Astrocyte (in vitro differentiated cells and primary cell): ENCODE measurements at places on chromosomes 12 and 14. TPM values are rescaled to one million over a fixed set of nuclear protein-coding genes. Genes with fewer than 3 reads are reported as not detected.
A peak's percentile ranks its signal among the peaks of the same experiment; 100 is the strongest.

- no peak overlapping the region for H3K4me3 ChIP-seq
- H3K27me3 ChIP-seq, result no peaks in the 10 kb centered on the region
- no peaks in the 10 kb centered on the region for H3K36me3 ChIP-seq
- DNase-seq, result peak; percentile 11
- H3K27ac ChIP-seq, result no peak overlapping the region
- H3K4me1 ChIP-seq, result no peaks in the 10 kb centered on the region
Measured at GRCh38 chr12:4849115-4849541, 60.6 kb upstream of the KCNA1 start.

DNA sequence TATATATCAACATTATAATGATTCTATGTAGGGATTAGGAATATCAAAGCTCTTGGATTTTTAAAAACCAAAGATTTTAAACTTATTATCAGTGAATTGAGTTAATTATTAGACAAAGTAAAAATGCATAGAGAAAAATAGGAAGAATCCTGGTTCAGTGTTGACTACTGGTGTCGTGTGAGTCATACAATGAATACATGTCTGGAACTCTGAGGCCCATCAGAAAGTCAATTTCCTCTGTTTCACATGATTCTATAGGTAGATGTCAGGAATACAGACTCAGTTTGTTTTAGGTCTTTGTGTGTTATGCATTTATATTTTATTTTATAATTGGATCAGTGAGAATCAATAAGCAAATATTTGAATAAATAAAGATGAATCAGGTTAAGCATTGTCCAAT is 84.5 kb upstream of the RTL1 start:
- peaks cover 35% of the 10 kb centered on the region for H3K36me3 ChIP-seq
- DNase-seq, result no peak
- H3K4me3 ChIP-seq, result no peak overlapping the region
- H3K4me1 ChIP-seq, result peaks cover 24% of the 10 kb centered on the region

DNA sequence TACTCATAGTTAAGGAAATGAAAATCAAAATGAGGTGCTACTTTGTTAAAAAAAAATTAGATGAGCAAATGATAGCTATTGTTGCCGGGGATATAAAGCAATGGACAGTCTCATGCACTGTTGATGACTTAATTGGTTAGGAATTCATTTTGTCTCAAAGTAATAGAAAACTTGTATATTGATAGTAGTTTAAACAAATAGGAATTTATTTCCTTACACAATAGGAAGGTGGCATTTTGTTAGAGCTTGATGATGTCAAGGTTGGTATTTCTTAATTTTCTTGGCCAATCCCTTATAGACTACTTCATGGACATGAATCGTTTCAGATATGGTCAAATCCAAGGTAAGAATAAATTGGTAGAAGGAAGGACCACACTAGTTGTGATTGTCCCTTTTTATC is 7.8 kb downstream of the PRPF39 start:
- DNase-seq, result peak; percentile 45
- no peaks in the 10 kb centered on the region for H3K27me3 ChIP-seq
- H3K27ac ChIP-seq, result no peak overlapping the region
- H3K4me3 ChIP-seq, result no peak overlapping the region

GRCh38 chr14:70711451-70711850 is 69.7 kb downstream of the TTC9 start:
- peaks cover 11% of the 10 kb centered on the region for H3K27me3 ChIP-seq
- no peak overlapping the region for H3K4me3 ChIP-seq
- H3K4me1 ChIP-seq, result peaks cover 5% of the 10 kb centered on the region

GRCh38 chr12:101799774-101800173 is 31.0 kb downstream of the GNPTAB start:
- H3K27ac ChIP-seq, result no peak overlapping the region
- H3K4me3 ChIP-seq, result no peak overlapping the region
- H3K36me3 ChIP-seq, result no peaks in the 10 kb centered on the region

GRCh38 chr12:32284561-32284960 is 114.8 kb upstream of the FGD4 start:
- no peaks in the 10 kb centered on the region for H3K36me3 ChIP-seq
- H3K27me3 ChIP-seq, result no peaks in the 10 kb centered on the region
- DNase-seq, result peak; percentile 52
- H3K4me3 ChIP-seq, result no peak overlapping the region

DNA sequence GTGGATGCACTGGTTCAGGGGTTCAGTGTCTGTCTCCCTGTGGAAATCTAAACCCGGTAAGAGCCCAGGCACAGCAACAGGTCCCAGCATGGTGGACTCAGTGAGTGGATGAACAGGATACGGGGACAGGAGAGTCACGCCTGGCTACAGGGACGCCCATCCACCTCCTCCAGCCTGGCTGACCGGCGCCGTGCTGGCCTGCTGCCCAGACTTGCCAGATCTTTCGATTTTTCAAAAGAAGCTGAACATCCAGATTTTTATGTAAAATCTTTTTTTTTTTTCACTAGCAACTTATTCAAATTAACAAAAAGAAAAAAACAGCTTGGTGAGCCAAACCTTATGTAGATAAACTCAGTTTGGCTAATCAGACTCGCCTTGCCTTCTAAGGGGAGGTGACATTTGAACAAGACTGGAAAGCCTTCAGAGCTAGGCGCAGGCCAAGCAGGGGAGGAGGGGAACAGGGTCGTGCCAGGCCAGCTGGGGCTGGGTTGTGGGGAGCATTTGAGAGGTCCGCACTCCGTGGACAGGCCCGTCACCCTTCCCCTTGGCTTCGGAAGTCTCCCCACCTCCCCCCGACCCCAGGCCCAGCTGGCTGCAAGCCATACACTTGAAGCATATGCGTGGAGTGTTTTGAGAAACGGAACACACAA is 87.8 kb upstream of the NCOR2 start:
- peak overlapping the region; percentile 73 for H3K27ac ChIP-seq
- no peaks in the 10 kb centered on the region for H3K36me3 ChIP-seq
- H3K4me3 ChIP-seq, result peak overlapping the region; percentile 21
- peaks cover 31% of the 10 kb centered on the region for H3K4me1 ChIP-seq
- H3K27me3 ChIP-seq, result no peaks in the 10 kb centered on the region
- peak; percentile 76 for DNase-seq

DNA sequence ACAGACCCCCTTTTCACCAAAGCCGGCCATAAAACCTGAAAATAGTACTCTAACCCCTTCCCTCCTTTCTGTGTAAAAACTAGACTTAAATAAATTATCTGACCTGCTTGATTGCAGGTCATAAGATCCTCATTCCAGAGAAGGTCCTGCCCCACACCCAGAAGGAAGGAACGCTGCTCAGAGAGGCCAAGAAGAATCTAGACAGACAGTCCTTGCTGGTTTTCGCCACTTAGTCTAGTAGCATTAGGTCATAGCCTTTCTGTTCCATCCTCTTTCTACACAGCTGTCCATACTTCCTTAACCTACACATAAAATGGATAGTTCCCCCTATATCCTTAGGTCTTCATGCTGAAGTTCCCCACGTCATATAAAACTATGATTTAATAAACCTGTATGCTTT is 83.7 kb upstream of the IGF1 start:
- H3K27ac ChIP-seq, result no peak overlapping the region
- H3K36me3 ChIP-seq, result no peaks in the 10 kb centered on the region
- H3K27me3 ChIP-seq, result no peaks in the 10 kb centered on the region
- no peak overlapping the region for H3K4me3 ChIP-seq
- no peak for DNase-seq
- peaks cover 15% of the 10 kb centered on the region for H3K4me1 ChIP-seq

DNA sequence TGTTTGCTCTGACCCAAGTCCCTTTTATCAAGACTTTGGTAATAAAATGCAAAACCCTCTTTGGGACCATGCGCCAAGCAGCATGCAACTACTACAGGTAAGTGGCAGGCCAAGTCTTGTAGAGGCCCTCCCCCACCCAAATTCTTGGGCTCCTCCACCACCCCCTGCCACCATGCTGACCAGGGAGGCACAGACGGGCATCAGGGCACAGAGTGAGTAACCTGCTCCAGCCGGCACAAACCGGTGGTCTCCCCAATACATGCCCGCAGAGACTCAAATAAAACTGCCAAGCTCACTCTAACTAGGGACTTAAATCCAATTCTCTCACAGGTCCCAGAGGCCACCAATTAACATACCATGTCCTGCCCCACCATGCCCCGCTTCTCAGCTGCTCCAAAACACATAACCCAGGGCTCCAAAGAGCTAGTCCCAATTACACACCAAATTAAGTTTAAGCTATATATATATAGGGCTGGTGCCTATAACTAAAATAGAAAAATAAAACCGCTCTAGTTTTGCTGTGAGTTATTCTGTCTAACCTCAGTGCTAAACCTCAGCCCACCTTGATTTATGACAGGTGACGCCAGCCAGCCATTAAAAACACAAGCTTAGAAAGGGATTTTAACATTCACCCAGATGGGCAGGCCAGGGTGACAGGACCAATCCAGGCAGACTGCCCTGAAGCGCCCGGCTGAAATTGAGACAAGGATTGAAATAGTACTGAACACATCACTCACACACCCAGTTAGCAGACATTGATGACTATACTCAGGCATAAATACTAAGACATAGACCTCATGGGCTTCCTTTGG is 81.0 kb downstream of the CLMN start:
- no peaks in the 10 kb centered on the region for H3K27me3 ChIP-seq
- no peaks in the 10 kb centered on the region for H3K36me3 ChIP-seq
- H3K27ac ChIP-seq, result no peak overlapping the region
- no peak overlapping the region for H3K4me3 ChIP-seq
- H3K4me1 ChIP-seq, result no peaks in the 10 kb centered on the region

DNA sequence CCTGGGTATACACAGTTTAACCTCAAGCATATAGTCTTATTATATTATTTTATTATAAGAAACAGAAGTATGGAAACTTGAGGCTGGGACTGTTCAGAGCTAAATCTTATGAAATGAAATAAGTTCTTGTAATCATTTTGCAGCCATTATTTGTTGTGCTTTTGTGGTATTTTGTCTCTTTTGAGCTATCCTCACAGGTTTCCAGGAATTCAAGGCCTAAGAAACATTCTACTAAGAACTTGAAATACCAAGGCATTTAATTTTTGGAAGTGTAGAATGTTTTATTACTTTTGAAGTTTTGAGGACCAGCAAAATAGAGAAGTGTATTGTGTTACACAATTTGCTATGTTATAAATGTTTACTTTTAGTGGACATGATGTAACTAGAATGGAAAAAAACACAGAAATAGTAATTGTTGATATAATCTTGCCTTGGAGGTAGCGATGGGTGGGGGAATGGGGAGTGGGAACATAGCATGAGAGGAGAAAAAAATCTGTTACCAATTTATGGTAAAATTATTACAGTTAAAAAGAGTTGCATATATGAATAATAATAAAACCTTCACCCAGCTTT is 81.7 kb downstream of the CRADD start:
- no peak overlapping the region for H3K4me3 ChIP-seq
- H3K36me3 ChIP-seq, result no peaks in the 10 kb centered on the region
- no peak overlapping the region for H3K27ac ChIP-seq
- no peak for DNase-seq
- H3K27me3 ChIP-seq, result no peaks in the 10 kb centered on the region

DNA sequence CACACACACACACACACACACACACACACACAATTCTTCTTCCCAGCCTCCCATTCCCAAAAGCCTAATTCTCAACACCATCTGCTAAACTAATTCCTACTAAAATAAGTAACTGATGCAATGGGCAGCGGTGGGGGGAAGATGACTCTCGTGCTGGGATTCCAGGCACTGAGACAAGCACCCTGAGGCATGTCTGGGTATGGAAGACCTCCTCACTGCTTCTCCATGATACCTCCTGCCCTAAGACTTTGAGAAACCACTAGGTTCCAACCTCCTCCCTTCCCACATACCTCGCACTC is 789 bp upstream of the VWF start:
- H3K4me1 ChIP-seq, result no peaks in the 10 kb centered on the region
- no peak overlapping the region for H3K27ac ChIP-seq
- no peak for DNase-seq

- no peaks in the 10 kb centered on the region for H3K36me3 ChIP-seq
- peaks cover 16% of the 10 kb centered on the region for H3K4me1 ChIP-seq
- DNase-seq, result no peak
- no peak overlapping the region for H3K27ac ChIP-seq
- no peaks in the 10 kb centered on the region for H3K27me3 ChIP-seq
- H3K4me3 ChIP-seq, result no peak overlapping the region
Measured at GRCh38 chr14:75299059-75299458, 20.4 kb downstream of the FOS start.

DNA sequence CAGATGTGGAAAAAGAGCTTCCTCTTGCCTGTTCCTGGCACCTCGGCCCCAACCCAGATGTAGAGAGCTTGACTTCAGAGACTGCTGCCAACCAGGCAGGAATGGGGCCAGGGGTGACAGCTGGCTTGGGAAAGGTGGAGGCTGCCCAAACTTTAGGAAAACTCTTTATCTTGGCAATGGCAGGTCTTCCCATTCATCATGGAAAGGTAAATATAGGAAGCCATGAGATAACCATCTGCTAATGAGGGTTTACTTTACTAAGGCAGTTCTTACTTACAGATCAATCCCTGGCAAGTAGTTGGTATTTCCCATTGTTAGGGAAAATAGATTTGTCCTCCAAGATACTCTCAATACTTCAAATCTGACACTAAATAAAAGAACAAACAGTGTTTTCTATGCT is 143.1 kb upstream of the NUDT4 start:
- no peak for DNase-seq
- H3K4me3 ChIP-seq, result no peak overlapping the region
- no peaks in the 10 kb centered on the region for H3K27me3 ChIP-seq
- no peak overlapping the region for H3K27ac ChIP-seq
- H3K4me1 ChIP-seq, result peaks cover 3% of the 10 kb centered on the region
- no peaks in the 10 kb centered on the region for H3K36me3 ChIP-seq

DNA sequence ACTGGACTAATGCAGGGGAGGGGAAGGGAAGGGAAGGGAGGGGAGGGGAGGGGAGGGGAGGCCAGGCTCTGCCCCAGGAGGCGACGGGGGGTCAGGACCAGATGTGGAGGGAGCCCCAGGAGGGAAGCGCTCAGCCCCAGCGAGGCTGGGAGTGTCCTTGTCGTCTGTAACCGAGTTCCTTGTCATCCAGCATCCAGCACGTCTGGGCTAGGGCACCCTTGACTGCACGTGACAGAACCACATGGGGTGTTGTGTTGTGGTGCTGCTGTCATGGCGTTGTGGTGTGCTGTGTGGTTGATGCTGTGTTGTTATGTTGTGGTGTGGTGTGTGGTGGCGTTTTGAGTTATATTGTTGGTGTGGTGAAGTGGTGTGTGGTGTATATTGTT is 28.4 kb upstream of the SFSWAP start:
- H3K27me3 ChIP-seq, result no peaks in the 10 kb centered on the region
- no peak overlapping the region for H3K27ac ChIP-seq
- no peak overlapping the region for H3K4me3 ChIP-seq
- no peaks in the 10 kb centered on the region for H3K4me1 ChIP-seq

The SLC10A1 gene
- total RNA-seq, result not detected in 2 replicates

The KIF26A gene
- 1.4 TPM in 2 replicates for total RNA-seq

The AMHR2 gene
- not detected in 2 replicates for total RNA-seq

The TMEM233 gene
- total RNA-seq, result not detected in 2 replicates

The AKAP5 gene
- 2.9 and 3.1 TPM in 2 replicates for total RNA-seq

The KCNH5 gene
- total RNA-seq, result 0.48 and 2.4 TPM in 2 replicates
